ENCODE measurements at places on chromosomes 3 and 15.

GRCh38 chr3:132344666-132345280 is 27.6 kb downstream of the ACP3 start:
- DNase-seq: peak; percentile 86

GRCh38 chr3:186849374-186849975 is 7.0 kb downstream of the ADIPOQ start:
- no peak for DNase-seq

- no peak for DNase-seq
Measured at GRCh38 chr3:31848911-31849310, 132.2 kb downstream of the OSBPL10 start.

DNA sequence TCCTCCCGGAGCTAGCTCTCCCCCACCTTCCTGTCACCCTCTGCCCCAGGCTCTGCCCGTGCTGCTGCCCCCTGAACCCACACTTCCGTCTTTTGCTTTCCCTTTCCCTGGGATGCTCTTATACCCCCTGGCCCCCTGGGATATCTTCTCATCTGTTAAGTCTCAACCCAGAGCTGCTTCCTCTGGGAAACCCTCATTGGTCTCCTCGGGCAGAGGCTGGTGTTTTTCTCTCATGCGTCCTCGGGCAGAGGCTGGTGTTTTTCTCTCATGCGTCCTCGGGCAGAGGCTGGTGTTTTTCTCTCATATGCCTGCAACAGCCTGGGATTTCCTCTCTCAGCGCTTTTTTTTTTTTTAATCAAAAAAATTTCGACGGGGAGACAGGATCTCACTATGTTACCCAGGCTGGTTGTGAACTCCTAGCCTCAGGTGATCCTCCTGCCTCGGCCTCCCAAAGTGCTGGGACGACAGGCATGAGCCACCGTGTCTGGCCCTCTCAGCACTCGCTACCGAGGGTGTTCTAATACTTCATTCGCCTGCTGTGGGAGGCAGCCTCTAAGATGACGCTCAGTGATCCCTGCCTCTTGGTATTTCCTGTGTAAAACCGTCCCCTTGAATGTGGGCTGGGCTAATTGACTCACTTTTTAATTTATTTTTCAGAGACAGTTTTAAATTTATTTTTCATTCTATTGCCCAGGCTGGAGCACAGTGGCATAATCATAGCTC is 62.7 kb upstream of the TFRC start:
- DNase-seq: no peak

DNA sequence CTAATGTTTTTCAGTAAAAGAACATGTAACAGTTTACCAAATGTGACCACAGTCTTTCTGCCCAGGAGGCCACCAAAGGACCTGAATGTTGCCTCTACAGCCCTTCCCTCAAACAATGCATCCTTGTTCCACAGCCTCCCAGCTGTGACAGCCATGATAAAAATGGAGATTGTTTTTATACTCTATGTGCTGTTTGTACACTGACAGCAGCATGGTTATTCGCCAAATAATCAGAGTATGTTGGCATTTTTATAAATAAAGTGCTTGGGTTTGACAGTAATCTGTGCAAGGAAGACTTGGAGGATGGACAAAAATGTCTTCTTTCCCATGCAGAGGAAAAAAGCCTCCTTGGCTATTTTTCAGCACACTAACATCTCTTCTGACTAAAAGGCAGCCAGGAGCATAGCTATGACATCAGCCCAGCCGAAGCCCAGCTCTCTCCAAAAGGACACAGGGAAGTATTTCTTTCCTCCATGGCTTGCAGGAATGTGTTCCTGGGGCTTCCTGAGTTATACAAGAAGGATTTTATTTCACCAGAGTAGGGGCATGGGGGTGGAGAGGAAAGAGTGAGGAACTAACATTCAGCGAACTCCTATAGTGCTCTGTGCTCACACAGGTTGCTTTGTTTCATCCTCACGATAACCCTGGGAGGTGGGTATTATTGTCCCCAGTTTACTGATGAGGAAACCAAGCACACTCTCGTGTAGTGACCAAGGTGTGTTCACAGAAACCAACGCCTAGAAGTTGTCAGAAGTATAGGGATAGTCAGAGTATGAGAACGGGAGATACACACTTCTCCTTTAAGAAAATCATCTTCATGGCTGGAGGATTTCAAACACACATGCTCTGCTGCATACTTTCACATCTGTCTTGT is 339.7 kb downstream of the MECOM start:
- DNase-seq: no peak

GRCh38 chr15:58506064-58506490 is 74.3 kb downstream of the LIPC start:
- peak; percentile 75 for DNase-seq

GRCh38 chr3:18557216-18557615 is 132.1 kb upstream of the SATB1 start:
- DNase-seq: no peak

- no peak for DNase-seq
Measured at GRCh38 chr3:94001827-94002495, 22.0 kb downstream of the ARL13B start.

GRCh38 chr3:109851854-109852253 is 514.5 kb upstream of the DPPA4 start:
- DNase-seq: no peak

GRCh38 chr15:30929982-30930381 is 26.3 kb downstream of the FAN1 start:
- DNase-seq: no peak

GRCh38 chr15:49135342-49135857 is 20.0 kb downstream of the COPS2 start:
- no peak for DNase-seq

- no peak for DNase-seq
Measured at GRCh38 chr3:121096953-121097352, 188.9 kb downstream of the STXBP5L start.

DNA sequence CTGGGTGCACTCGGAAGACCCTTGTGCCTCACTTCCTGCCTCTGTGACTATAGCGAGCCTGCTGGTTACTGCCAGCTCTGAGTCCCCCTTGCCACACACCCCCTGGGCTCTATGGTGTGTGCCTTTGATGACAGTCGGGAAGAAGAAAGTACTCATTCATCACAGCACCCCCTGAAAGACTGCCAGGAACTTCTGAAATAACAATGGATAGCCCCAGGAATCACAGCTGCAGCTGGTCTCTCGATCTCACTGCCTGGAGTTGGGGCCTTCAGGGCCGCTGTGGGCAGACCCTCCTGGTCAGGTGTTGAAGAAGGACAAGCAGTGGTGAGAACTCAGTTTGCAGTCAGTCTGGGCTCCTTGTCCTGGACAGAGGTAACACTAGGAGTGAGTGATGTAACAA is 9.8 kb upstream of the RPP14 start:
- DNase-seq: no peak

DNA sequence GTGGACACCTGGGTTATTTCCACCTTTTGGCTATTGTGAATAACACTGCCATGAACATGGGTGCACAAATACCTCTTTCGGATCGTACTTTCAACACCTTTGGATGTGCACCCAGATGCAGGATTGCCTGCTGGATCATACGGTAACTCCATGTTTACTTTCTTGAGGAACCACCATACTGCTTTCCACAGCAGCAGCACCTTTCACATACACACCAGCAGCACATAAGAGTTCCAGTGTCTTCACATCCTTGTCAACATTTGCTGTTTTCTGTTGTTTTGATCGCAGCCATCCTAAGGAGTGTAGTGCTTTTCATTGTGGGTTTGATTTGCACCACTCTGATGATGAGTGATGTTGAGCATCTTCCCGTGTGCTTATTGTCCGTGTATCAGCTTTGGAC is 51.3 kb downstream of the NUP210 start:
- no peak for DNase-seq

DNA sequence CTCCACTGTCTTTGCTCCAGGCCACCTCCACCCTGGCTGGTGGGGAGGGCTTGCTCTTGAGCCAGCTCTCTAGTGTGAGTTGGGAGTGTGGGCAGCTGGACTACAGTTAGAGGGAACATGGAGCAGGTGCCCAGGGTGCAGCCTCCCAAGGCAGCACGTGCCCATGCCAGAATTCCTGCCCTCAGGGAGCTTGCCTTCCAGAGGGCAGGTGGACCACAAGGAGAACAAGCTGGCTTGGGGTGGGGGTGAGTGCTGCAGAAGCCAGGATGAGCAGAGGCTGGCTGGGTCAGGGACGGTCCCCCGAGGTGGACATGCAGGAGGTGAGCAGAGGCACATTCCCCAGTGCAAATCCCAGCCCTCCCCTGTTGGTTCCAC is 89.5 kb downstream of the VGLL4 start:
- DNase-seq: no peak

DNA sequence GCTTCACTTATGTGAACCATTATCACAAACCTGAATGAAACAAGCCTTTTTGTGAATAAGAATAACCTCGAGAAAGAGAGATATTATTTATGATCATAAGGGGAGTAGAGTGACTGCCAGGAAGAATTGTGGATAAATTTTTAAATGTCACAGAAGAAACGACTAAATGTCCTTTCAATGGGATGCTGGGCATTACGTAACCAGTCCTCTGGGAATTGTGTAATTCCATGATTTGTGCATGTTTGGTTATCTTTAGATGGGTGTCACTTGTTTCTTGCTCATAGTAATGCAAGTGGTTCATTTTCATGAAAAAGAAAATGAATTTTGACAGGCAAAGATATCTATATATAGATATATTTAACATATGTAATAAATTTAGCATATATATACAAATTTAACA is 379.5 kb upstream of the AGTR1 start:
- no peak for DNase-seq

- DNase-seq: no peak
Measured at GRCh38 chr15:38373016-38373415, 80.9 kb upstream of the FAM98B start.

DNA sequence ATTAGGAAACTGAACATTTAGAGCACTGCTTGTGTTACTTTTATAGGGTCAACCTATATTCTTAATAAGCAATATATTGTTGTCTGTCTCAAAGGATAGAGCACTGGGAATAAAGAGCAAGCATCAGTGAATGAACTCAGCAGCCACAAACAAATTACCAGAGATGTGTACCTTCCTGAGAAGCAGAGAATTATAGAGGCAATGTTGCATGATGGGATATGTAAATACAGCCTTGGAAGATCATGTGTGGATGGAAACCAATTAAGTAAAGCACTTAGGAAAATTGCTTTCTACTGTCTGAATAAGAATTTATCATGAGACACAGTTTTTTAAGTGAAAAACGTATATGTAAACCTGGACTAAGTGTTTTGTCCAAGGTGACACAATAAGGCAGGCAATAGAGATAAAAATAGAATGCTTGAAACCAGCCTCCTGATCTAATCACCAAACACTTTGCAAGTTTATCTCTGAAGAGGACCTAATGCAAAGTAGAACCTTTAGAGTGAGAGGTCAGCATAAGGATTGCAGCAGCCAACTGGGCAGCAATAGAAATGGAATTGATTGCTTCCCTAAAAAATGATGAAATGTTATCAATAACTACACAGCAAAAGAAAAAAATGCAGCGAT is 848.0 kb downstream of the TUSC7 start:
- DNase-seq: no peak

- no peak for DNase-seq
Measured at GRCh38 chr3:151398895-151399294, 14.3 kb upstream of the P2RY12 start.

DNA sequence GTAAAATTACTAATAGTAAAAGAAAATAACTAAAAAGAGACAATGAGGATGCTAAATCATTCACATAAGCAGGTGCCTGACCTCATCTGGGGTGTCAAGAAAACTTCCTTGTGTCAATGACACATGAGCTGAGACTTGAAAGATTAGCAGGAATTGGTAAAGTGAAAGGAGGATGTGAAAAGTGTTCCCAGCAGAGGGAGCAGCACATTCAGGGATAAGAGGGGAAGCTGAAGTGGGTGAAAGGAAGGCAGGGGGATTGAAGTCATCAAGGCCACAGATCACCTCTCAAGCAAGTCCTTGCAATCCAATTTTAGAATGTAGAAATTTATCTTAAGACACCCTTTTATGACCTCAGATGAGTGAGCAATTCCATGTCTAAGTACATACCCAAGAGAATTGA is 60.2 kb upstream of the ACP3 start:
- DNase-seq: peak; percentile 37

DNA sequence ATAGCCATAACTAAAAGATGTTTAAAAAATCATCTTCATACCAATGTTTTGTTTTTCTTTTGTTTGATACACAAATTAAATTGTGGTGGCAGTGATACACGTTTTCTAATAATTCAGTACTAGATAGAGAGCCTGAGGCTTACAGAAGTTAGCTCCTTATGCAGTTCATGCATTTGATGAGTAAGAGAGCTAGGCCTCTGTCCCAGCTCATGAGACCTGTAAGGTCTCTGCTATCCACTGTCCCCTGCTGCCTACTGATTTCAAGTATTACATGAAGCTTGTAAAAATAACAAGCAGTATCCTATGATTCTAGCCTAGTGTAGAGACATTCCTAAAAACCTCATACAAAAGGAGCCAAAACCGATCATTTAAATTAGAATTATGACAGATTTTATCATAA is 144.5 kb downstream of the MBNL1 start:
- DNase-seq: no peak

DNA sequence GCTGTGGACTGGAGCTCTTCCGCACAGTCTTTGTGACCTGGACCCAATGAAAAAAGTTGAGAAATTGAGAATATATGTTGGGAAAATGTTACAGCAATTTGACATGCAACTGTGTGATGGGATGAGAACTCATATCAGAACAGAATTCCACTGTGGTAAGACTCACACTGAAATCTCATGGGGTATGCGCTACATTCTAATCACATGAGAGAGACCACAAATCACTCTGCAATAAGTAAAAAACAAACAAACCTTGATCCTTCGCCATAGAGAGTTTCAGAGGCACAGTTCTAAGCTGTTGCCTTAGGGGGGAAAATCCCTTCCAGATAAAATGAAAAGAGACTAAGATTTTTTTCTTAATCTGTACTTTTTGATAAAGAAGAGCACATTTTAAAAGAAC is 37.3 kb downstream of the LMCD1 start:
- no peak for DNase-seq

DNA sequence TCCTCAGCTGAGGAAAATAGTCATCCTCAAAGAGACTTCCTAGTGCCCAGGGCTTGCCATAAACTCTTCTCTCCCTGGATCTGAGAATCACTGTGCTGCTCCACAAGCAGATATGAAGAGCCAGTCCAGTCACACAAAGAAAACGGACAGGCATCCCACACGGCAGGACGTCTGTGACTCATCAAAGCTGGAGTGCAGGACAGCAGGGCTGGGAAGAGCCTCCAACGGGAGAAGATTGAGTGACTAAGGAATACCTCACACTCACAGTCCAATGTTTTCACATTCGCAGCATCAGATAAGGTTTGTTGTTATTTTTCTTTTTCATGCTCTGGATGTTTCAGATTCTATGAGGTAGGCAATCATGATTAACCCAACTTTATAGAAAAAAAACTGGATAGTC is 57.8 kb downstream of the NEK10 start:
- peak; percentile 62 for DNase-seq

GRCh38 chr15:45347033-45347432 is 31.3 kb downstream of the GATM start:
- no peak for DNase-seq

Data from PC-9 (cell line).